ENCODE measurements at places on chromosomes 5 and 9. TPM values are rescaled to one million over a fixed set of nuclear protein-coding genes. Genes with fewer than 3 reads are reported as not detected.

- no peaks in the 10 kb centered on the region for H3K36me3 ChIP-seq
- H3K4me3 ChIP-seq: no peak overlapping the region
- H3K27me3 ChIP-seq: no peaks in the 10 kb centered on the region
- DNase-seq: no peak
- no peaks in the 10 kb centered on the region for H3K4me1 ChIP-seq
Observed at GRCh38 chr5:96633820-96634219, 28.4 kb upstream of the CAST start.

The GFI1B gene
- not detected for total RNA-seq

The INSL6 gene
- total RNA-seq: not detected

The IL11RA gene
- total RNA-seq: 61.4 TPM

The ASPN gene
- not detected for total RNA-seq

The SSNA1 gene
- 53.8 TPM for total RNA-seq

All from endothelial cell (in vitro differentiated cells).